HS-5 (cell line): ENCODE measurements at places on chromosomes 2 and 18.

DNA sequence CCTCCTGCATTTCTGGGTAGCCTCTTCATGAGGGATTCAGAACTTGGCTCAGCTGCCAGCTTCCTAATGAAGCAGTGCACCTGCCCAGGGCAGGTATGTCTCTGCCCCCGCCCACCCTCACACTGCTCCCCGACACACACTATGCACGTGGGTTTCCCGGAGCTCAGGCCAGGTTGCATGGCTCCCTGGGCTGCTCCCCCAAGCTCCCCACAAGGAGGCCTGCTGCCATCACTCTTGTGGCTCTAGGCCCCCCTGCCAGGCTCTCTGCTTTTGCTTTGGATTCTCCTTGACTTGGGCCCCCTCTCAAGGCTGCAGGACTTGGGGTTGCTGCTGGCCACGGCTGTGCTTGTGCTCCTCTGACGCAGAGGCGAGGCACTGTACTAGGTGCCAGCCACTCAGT is 43.6 kb downstream of the ADD2 start:
- DNase-seq = no peak

DNA sequence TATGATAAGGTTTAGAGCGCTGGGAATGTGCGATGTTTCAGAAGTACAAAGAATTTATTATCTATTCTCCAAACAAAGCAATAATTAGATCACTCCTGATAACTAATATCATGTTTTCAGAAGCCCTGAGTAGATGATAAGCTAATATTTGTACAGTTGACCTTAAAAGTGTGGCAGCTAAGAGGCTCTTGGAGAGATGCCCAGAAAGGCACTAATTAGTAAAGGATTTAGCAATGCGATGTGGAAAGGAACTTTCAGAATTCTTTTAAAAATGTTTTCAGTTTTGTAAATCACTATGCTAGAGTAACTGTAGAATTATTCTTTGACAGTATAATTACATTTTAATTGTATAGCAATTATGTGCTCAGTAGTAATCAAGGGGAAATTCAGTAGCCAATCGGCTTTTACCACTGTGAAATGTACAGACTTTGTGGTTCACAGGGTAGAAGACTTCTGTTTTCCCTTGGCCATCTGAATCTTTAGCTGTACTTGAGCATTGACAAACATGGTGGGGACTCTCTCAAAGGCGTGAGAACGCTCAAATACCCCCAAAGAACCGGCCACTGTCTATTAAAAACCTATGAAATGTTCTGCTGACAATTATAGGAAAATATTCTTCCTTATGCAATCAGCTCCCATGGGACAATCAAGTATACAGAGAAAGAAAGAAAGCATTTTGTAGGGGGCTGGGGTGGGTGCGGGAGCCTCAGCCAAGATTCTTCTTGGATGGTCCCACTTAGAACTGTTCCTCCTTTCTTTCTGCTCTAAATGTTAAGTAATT is 262.8 kb upstream of the AGAP1 start:
- no peak for DNase-seq

- no peak for DNase-seq
These were observed 10.4 kb downstream of the IDH1 start for GRCh38 chr2:208244422-208244821.

DNA sequence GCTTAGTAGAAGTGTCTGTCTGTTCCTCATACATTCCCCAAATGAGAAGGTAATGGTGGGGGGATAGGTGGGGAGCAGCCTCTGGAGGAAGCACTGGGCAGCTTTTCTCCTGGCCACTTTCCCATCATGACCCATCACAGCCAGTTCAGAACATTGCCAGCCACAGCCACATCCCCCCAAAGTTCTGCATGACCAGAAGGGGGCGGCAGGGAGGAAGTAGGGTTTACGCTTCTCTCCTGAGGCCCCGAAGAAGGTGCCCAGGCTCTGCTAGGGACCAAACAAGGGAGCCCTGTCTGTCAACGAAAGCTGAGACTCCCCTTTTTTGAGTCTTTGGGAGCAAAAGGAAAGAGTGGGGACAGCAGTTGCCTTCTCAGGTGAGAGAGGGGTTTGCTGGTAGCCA is 7.7 kb downstream of the IGFBP5 start:
- no peak for DNase-seq

- DNase-seq = no peak
These were observed 448.1 kb downstream of the DCDC2C start for GRCh38 chr2:4151521-4151920.

- peak; percentile 91 for DNase-seq
These were observed 2.1 kb downstream of the NABP1 start for GRCh38 chr2:191679818-191680600.

DNA sequence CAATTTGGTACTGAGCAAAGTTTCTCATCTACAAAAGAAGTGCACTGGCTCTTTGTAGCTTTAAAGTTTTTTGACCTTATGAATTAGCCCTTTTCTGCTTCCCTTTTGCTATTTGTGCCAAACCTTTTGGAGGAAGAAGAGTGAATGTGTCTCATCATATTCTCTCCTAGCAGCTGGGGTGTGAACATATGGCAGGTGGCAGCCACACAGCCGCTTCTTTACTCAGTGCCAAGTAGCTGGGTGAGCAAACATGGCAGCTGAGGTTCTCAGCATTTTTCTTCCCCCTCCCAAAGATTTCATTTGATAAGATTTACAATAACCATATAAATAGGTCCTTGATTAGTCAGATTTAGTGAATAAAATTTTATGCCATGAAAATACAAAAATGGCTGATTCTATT is 46.7 kb upstream of the STK17B start:
- no peak for DNase-seq

- no peak for DNase-seq
These were observed 25.0 kb upstream of the FAHD2A start for GRCh38 chr2:95377216-95378123.

DNA sequence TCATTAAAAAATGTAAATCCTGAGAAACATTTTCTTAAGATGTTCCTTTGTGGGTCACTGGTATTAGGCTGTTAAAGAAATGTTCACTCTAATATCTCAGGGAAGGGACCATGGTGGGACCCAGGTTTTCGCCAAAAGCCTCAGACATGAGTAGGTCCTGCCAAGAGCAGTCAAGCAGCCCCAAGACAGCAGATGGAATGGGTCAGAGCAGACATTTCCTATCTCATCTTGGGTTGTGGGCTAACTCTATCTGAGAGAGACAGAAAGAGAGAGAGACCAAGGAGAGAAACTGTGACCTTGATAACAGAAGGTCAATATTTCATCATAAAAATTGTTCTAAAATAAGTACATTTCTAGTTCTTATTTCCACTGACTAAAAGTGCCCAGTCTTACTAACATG is 661.7 kb downstream of the TSN start:
- DNase-seq = no peak

DNA sequence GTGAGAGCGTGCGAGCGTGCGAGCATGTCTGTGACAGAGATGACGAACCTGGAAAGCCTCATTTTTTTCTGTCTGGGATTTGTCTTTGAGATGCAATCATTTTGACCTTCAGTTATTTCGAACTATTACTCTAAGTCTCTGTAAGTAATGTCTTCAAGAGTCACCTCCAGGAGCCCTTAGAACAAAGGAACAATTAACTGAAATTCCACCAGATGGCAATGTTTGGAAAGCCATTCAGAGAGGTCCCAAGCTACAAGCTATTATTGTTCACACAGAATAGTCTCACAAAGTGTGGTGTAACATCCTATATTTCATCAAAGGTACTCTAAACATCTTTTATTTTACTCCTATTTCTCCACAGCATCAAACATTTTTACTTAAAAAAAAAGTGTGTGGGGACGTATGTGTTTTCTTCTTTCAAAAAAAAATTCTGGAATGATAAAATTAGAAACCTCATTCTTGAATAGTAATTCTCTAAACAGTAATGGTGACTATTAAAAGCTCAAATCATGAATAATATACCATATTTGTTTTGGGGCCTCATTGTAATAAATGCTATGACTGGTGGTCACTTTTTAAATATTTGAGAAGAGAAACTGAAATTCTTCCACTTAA is 35.1 kb upstream of the MAPRE2 start:
- peak; percentile 28 for DNase-seq

DNA sequence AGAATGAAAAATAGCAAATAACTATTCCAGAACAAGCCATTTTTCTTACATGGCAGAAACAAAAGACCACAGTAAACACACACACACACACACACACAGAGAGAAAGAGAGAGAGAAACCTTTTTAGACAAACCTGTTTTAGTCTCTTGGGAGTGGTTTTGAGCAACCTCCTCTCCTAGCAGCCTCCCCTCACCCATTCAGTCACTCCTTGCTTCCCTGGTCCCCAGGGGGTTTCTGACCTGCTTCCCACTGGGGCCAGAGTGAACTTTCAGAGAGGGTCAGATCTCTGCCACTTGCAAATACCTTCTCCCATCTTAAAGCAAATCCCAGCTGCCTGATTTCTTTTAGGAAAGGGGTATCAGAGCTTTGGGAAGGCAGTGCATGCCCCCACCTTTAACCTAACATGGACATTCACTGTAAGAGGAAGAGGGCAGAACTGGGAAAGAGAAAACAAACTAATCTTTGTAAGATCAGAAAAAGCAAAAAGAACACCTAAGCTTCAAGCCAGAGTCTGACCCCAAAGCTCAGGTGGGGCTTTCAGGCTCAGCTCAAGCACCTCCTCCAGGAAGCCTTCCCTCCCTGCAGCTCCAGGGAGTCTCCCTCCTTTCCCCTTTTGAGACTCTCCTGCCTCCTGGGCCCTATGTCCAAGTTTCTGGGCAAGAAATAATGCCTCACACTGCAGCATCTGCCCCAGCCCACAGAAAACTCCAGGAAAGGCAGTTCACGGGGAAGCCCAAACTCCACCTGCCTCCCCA is 2.7 kb downstream of the SDC1 start:
- DNase-seq = no peak

GRCh38 chr18:41466436-41467160 is 488.4 kb upstream of the PIK3C3 start:
- DNase-seq = peak; percentile 37

- no peak for DNase-seq
These were observed 74.7 kb upstream of the SNTG2 start for GRCh38 chr2:875687-876615.

GRCh38 chr2:47056374-47056773 is 98.7 kb downstream of the STPG4 start:
- no peak for DNase-seq

GRCh38 chr2:211745295-211746097 is 793.1 kb downstream of the ERBB4 start:
- DNase-seq = peak; percentile 31
